ENCODE measurements at places on chromosomes 12 and 14.
A peak's percentile ranks its signal among the peaks of the same experiment; 100 is the strongest.

DNA sequence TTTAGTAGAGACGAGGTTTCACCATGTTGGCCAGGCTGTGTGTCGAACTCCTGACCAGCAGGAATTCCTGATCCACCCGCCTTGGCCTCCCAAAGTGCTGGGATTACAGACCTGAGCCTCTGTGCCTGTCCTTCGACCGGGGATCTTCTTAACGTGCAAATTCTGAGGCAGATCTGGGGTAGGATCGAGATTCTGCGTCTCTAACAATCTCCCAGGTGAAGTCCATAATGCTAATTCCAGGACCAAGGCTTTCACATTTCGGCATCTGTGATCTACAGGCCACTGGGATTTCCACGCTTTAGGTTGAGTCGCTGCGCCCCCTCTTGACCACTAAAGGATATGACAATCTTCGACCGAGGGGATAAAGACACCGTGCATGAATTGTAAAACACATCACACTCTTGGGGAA is 24.8 kb downstream of the FOS start:
- peak; percentile 39 for DNase-seq

GRCh38 chr14:95555053-95555452 is 20.2 kb downstream of the GLRX5 start:
- DNase-seq, result no peak

DNA sequence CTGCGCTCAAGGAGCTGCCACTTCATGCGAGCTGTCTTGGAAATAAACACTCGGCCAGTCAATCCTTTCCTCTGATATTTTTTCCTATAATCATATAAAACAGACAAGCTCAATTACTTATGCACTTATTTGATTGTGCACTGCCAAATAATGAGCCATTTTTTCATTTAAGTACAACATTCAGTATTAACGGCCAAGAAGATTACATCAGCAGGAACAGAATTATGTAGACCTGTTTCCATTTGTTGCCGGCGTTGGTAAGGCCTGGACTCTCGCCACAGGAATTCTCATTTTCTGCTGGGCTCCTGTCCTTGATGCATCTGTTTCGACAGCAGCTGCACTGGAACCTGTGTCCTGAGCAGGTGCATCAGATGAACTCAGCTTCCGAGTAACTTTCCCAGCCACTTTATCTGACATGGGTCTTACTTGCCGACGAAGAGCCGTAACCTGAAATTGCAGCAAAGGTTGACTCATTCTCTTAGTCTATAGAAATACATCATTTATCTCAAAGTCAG is 110.2 kb downstream of the KIF21A start:
- DNase-seq, result no peak

DNA sequence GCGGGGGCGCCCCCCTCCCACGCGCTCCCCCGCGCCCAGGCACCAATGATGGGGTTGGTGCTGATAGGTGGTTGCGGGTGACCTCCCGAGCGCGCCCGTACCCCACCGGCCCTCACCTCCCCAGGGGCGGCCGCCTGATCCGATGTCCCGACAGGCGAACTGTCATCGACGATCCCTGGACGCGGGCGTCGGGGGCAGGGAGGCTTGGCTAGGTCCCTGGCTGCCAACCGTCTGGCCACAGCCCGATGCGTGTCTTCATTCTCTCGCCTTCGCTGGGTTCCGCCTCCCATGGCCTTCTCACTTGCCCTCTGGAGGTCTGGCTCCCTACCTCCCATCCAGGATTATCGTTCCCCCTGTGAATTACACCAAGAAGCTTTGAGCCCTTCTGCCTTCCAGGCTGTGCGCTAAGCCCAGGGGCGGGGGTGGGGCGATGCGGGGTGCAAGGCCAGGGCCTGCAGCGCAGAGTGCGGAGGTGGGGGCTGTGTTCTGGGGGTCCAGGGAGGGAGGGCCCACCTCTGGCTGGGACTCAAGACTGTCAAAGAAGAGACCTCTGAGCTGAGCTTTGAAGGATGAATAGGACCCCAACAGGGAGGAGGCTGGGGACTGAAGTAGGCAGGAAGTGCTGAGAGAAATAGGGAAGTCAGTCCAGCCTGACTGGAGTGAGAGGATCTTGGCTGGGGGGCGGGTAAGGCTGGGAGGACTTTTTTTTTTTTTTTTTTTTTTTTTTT is 7.7 kb upstream of the RACGAP1 start:
- DNase-seq, result no peak

DNA sequence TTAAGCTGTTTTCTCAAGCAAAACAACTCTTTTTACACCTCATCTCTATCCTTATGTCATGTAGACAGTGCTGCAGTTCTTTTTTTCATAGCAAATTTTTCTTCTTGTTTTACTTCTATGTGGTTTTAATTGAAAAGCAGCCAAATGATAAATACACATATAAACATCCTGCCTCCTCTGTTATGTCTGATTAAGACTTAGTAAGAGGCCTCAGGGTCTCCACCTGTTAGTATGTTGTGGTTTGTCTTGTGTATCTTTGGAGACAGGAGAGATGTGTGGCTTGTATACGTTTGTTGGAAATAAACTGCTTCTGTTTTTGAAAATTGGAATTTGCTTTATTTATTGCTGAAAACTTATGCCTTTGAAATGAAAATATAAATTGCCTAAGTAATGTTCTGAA is 32.0 kb downstream of the PEX5 start:
- DNase-seq, result no peak

DNA sequence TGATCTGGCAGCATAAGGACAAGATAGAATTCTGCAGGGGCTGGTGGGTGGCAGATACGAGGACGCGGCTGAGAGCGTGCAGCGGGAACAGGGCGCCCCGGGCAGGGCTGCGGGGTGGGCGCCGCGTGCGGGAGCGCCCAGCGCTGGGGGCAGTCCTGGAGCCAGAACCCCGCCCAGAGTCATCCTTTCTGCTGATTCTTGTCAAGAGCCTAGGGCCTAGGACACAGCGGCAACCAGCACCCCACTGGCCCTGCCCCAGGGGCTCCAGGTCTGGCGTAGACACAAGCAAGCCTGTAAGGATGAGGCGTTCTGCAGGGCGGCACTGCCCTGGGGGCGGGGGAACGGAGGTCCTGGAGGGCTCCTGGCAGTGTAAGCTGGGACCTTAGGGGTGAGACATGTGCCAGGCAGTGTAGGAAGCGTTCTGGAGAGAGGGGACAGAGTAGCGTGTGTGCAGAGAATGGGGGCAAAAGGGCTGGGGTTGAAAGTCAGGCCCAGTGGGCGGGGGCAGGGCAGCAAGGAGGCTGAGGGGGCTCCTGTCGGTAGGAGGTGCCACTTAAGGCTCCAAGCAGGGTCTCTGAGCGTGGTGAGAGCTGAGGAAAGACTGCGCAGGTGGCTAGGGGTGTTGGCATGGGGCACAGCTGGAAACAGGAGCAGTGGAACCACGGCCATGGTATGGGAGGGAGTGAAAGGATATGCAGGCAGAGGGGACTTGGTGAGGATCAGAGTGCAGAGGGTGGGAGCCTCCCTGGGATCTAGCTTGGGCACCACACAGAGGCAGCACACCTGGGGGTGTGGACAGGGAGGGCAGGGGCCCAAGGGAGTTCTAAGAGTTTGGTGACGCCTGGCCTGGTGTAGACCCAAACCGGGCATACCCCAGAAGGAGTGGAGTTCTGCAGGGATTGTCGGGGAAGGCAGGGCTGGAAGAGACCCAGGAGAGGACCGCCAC is 845 bp upstream of the AHNAK2 start:
- no peak for DNase-seq

- DNase-seq, result no peak
Observed at GRCh38 chr12:108322998-108323397, 16.1 kb downstream of the CMKLR1 start.

GRCh38 chr12:52245962-52246569 is 13.0 kb downstream of the KRT7 start:
- DNase-seq, result no peak

GRCh38 chr12:25417071-25417470 is 136.0 kb downstream of the LMNTD1 start:
- DNase-seq, result no peak

DNA sequence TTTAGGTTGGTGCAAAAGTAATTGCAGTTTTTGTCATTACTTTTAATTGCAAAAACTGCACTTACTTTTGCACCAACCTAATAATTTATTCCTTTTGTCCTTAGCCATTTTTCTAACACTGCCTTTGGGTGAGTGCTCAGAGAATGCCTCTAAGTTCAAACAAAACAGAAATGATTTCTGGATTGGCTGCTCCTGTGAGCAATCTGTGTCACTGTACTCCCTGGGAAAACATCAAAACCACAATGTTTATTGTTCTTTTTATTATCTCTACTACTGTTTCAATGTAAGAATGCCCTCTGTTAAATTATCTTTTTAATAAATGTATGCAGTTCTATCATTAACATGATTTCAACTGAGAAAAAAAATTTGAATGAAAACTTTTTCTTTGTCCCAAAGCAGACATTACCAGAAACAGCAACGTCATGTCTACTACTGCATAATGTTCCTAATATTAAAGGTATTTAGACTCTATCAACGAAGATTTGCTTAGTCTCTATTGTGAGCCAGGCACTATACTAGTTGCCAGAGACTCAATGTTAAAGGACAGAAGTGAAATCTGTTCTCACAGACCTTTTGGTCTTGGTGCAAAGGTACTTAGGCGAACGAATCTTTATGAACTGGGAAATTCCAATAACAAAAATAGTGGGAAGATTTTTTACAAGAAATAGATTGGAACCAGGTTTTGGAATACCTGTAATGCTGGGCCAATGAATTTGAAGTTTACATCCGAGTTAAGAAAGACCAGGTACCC is 6.2 kb downstream of the SLC41A2 start:
- DNase-seq, result no peak

DNA sequence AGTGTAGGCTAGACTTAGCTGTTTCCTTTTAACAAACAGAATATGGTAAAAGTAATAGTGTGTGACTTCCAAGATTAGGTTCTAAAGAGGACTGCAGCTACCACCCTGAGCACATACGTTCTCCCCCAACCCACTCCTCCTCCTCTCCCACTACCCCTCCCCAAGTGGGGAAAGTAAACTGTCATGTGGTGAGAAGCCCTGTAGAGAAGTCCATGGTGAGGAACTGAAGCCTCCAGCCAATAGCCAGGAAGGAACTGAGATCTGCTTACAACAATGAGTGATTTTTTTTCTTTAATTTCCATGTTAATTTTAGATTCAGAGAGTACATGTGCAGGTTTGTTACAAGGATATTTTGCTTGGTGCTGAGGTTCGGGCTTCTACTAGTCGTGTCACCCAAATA is 57.0 kb upstream of the EGLN3 start:
- no peak for DNase-seq

- no peak for DNase-seq
Observed at GRCh38 chr12:48279101-48279500, 71.6 kb downstream of the ZNF641 start.

- DNase-seq, result no peak
Observed at GRCh38 chr12:20438299-20438779, 70.0 kb downstream of the PDE3A start.

GRCh38 chr12:122366685-122367475 is 55.6 kb downstream of the CLIP1 start:
- DNase-seq, result no peak

- DNase-seq, result no peak
Observed at GRCh38 chr14:20580242-20580641, 7.6 kb downstream of the RNASE11 start.

DNA sequence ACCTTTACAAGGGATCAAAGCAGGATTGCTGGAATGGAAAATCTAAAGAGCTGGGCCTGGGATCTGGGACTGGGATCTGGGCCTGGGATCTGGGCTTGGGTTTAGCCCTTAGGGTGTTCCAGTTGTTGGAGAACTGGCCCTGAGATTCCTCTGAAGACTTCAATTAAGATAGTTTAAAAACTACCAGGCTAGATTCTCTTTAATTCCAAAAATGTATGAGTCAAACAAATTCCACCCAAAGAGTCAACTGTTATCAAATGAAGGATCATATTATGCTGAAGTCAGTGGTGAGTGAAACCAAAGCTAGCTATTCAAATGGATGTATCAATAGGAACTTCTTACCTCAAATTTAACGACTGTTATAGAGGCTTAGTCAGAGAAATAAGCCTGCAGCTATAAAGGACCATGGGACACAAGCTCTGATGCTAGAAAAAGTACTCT is 40.5 kb downstream of the LIMA1 start:
- no peak for DNase-seq

DNA sequence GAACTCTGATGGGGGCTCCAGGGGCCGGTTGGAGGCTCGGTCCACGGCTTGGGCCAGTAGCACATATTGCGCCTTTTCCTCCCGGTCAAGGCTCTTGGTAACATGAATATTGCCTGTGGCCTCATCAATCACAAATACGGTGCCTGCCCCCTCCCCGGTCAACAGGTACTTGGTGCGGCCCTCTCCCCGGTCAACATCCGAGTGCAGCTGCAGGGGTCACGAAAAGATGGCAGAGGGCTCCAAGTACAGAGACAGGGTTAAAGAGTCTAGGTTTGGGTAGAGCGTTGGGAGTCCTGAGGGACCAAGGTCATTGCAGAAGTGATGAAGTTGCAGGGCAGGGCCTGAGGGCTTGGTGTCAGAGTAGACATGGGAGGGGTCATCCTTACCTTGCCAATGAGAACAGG is 2.2 kb downstream of the CDH24 start:
- no peak for DNase-seq

DNA sequence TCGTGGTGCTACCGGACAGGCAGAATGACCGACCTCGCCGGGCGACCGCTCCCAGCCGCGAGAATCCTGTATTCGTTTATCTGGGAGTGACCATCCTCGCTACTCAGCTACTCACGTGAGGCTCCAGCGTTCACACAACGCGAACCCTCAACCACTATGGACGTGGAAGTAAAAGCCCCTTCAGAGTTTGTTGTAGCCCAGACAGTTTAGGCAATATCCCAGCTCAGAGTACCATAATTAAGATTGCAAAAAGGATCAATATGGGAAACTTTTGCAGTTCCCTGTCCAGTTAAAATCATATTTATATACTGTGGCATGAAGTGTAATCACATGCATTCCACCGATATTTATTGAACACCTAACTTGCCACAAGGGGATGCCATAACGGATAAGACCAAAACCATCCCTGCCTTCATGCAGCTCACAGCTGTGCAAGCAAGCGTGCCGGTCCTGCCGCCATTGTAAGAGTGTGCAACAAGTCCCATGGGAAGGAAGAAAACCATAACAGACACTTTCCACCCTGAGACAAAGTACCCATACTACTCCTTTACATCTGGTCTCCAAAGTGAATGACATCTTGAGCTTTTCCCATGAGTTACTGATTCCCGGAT is 938 bp upstream of the MAX start:
- no peak for DNase-seq

- no peak for DNase-seq
Observed at GRCh38 chr12:123071099-123071800, 79.6 kb downstream of the PITPNM2 start.

GRCh38 chr12:116710370-116711150 is 27.3 kb downstream of the SPRING1 start:
- no peak for DNase-seq

GRCh38 chr12:113240395-113240794 is 19.1 kb downstream of the TPCN1 start:
- no peak for DNase-seq

- DNase-seq, result no peak
Observed at GRCh38 chr12:53695152-53696145, 19.6 kb upstream of the ATP5MC2 start.

- no peak for DNase-seq
Observed at GRCh38 chr12:45663455-45663854, 66.1 kb upstream of the ARID2 start.

All from activated naive CD4-positive, alpha-beta T cell (primary cell).